ENCODE measurements at places on chromosomes 2 and 18.

DNA sequence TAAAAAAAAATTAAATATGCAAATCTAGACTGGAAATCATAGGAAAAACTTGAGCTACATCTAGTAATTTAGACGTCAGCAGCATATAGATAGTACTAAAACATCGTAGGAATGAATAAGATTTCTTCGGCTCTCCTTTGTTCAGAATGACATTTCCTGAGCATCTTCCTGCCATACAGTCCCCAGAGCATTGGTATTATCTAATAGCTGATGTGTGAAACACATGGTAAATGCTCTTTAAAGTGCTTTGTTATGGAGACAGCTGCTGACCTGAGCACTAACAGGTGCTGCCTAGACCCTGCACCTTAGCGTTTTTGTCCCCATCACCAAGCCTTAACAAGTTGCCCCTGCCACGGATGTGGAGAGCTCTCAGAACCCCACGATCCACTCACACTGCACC, 692.3 kb upstream of the PIK3C3 start:
- DNase-seq: no peak

DNA sequence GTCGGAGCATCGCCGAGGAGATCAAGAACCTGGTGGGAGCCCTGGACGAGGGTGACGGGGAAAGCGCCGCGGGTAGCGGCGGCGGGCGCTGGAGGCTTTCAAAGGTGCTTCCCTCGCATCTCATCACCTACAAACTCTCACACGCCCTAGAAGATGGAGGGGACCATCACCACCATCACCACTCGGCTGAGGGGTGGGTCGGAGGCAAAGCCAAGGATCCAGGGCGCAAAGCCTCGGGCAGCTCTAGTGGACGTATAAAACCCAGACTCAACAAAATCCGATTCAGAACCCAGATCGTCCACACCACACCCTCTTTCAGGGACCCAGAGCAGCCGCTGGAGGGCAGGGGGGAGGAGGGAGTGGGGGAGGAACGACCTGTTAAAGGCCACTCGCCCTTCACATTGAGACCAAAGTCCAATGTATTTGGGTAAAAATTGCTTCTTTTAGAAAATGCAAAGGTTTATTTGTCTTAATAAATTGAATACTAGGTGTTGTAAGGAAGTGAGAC, 1.5 kb downstream of the SOWAHC start:
- no peak for DNase-seq

- no peak for DNase-seq
Observed at GRCh38 chr2:205589479-205589878, 92.8 kb upstream of the NRP2 start.

GRCh38 chr2:144412709-144413108, 107.2 kb downstream of the ZEB2 start:
- peak; percentile 74 for DNase-seq

GRCh38 chr2:168961450-168962229, 60.5 kb downstream of the G6PC2 start:
- peak; percentile 46 for DNase-seq

- DNase-seq: no peak
Observed at GRCh38 chr2:138447889-138448570, 53.5 kb upstream of the SPOPL start.

DNA sequence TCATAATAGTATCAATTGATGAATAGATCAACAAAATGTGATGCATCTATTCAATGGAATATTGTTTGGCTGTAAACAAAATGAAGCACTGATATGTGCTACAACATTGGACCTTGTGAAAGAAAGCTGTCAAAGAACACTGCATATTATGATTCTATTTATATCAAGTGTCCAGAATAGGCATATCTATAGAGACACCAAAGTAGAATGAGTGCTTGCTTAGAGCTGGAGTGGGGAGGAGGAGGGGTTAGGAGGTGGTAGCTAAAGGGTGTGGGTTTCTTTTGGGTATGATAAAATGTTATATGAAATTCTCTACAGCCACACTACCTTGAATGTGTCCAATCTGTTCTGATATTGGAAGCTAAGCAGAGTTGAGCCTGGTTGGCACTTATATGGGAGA, 23.0 kb upstream of the MGAT5 start:
- no peak for DNase-seq
